Esophagus mucosa (tissue), 1 donor: ENCODE measurements at places on chromosomes 12 and 14. TPM values are rescaled to one million over a fixed set of nuclear protein-coding genes. Genes with fewer than 3 reads are reported as not detected.

ENTPD5 gene
- 20.0 TPM for total RNA-seq

TAS2R9 gene
- total RNA-seq: not detected

PPP1R36 gene
- 0.20 TPM for total RNA-seq

KCNK10 gene
- 3.9 TPM for total RNA-seq

IQSEC3 gene
- total RNA-seq: 0.28 TPM

HEBP1 gene
- 24.5 TPM for total RNA-seq

MANSC4 gene
- total RNA-seq: not detected

SOAT2 gene
- total RNA-seq: not detected

HOXC6 gene
- total RNA-seq: 1.6 TPM

FBRSL1 gene
- total RNA-seq: 26.1 TPM

C1QL4 gene
- total RNA-seq: not detected

IRF9 gene
- total RNA-seq: 44.2 TPM

NR1H4 gene
- total RNA-seq: not detected

DCD gene
- total RNA-seq: not detected

DNA sequence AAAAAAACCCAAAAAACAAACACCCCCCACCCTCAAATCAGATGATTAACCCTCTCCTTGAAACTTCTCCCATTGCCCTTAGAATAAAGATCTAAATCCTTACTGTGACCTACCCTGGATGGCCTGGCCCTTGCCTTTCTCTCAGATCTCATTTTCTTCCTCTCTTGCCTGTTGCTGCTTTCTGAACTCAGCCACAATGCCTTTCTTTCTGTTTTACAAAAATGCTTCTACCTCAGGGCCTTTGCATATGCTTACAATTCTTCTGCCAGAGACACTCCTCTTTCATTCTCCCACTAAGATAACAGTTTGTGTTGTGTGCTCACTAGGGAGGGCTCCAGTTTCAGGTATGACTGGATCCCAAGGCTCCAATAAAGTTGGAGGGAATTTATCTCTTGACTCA, 108.3 kb downstream of the PTPN11 start:
- no peak for ATAC-seq

DNA sequence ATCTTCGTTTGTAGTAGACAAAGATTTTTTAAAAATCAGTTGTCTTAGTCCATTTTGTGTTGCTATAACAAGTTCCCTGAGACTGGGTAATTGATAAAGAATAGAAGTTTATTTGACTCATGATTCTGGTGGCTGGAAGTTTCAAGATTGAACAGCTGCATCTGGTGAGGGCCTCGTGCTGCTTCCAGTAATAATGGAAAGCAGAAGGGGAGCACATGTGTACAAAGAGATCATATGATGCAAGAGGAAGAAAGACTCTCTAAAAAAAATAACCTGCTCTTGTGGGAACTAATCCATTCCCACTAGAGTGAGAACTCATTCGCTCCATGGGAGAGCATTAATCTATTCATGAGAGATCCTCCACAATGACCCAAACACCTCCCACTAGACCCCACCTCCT, 24.8 kb downstream of the MUCL1 start:
- no peak for ATAC-seq

DNA sequence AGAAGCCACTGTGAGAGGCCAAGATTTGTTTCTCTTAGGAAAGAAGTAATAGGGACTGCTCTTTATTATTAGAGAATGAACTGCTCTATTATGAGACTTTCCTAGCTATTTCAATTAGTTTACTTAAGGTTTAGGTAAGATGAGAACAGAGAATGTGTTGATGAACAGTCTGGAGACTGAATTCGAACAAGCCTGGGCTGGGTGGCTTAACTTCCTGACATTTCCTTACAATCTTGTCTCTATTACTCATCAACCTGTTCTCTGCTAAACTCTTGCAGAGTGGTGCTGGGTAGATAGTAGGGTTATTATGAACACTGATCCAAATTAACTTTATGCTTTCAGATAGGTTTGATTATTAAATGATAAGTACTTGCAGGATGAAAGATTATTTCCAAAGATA, 31.2 kb downstream of the SLC15A5 start:
- no peak for ATAC-seq

GRCh38 chr14:22907429-22907828, 11.5 kb downstream of the RBM23 start:
- ATAC-seq: no peak

DNA sequence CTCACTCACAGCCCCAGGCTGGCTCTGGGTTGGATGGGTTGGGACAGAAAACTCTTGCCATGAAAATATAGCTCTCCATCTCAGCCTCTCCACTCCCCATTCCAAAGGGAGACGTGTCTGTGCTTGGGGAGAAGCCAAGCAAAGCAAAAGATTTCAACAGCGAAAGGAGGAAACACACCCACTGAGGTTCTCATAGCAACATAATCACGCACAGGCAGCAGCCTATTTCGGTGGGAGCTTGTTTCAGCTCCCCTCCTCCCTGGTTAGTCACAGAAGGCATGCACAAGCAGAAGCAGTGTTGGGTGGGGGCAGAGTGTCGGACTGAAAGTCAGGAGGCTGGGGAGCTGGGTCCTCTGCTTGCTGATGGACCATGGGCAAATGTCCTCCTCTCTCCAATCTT, 1.9 kb upstream of the PRMT8 start:
- ATAC-seq: no peak

GRCh38 chr14:103428723-103429556, 43.7 kb downstream of the MARK3 start:
- ATAC-seq: no peak

GRCh38 chr12:67147447-67147846, 121.7 kb upstream of the CAND1 start:
- no peak for ATAC-seq

DNA sequence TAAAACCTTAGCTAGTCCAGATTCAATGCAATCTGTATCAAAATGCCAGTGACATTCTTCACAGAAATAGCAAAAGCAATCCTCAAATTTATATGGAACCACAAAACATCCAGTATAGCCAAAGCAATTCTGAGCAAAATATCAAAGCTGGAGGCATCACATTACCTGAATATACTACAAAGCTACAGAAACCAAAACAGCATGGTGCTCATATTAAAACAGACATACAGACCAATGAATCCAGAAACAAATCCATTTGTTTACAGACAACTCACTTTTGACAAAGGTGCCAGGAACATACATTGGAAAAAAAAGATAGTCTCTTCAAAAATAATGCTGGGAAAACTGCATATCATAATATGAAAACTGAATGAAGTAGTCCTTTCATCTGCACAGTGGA, 4.8 kb downstream of the KLRC4 start:
- no peak for ATAC-seq

DNA sequence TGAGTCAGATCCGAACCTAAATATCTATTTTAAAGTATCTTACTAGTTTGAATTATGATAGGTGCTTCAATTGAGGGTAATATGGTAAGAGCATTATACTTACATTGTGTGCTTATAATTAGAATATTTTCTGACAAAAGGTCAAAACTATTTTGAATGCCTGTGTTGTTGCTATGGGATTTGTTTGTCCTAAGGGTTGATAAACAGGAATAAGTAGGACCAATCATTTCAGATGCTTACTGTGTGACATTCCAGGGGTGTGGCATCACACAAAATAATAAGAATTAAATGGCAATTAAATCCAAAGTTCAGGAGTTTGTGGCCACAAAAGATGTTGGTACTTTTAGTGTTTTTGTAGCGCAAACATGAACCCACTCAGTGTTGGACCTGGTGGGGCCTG, 256.2 kb upstream of the DDHD1 start:
- no peak for ATAC-seq

- ATAC-seq: no peak
These were observed 57.4 kb downstream of the DAAM1 start for GRCh38 chr14:59245809-59246295.

DNA sequence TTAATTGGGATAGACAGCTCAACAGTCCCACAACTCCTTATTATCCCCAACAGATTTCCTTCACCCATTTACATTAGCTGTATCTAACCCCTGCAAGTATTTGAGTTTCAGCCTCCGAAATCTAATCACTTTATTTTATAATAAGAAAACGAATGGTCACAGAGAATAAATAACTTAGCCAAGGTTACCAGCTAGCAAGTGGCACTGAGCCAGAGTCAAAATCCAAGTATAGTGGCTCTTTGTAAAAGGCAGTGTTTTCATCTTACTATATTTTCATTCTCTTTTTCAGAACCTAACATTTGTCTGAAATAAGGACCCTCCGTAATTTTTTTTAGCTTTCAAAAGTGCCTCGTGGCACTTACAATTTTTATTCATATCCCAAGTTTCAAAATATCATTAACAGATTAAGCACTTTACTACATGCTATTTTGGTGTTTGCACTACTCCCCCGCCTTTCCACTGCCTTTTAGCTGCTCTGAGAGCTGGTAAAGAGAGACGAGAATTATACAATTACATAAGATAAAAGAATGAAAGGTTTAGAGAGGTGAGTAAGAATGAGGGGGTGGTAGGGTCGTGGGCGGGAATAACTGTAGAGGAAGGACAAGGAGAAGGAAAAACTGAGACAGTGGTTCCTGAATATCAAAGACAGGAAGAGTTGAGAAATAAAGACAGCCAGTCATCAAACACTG, 3.7 kb upstream of the USP15 start:
- no peak for ATAC-seq

- peak; percentile 41 for ATAC-seq
These were observed 1.3 kb downstream of the CHST11 start for GRCh38 chr12:104457746-104458693.

DNA sequence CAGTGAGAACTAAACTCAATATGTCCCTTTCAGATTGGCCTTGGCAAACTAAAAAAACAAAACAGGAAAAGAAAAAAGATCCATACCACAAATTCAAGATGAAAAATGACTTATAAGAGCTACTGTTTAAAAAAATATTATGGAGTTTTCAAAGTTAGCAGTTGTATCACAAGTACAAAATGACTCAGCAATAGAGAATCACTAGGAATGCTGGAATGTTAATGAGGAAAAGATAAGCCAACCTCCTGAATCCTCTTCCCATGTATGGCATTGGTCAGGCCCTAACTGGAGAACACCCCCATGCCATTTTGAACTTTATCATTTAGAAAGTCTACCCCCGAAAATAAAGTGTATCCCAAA, 62.2 kb downstream of the PPP1R36 start:
- no peak for ATAC-seq

DNA sequence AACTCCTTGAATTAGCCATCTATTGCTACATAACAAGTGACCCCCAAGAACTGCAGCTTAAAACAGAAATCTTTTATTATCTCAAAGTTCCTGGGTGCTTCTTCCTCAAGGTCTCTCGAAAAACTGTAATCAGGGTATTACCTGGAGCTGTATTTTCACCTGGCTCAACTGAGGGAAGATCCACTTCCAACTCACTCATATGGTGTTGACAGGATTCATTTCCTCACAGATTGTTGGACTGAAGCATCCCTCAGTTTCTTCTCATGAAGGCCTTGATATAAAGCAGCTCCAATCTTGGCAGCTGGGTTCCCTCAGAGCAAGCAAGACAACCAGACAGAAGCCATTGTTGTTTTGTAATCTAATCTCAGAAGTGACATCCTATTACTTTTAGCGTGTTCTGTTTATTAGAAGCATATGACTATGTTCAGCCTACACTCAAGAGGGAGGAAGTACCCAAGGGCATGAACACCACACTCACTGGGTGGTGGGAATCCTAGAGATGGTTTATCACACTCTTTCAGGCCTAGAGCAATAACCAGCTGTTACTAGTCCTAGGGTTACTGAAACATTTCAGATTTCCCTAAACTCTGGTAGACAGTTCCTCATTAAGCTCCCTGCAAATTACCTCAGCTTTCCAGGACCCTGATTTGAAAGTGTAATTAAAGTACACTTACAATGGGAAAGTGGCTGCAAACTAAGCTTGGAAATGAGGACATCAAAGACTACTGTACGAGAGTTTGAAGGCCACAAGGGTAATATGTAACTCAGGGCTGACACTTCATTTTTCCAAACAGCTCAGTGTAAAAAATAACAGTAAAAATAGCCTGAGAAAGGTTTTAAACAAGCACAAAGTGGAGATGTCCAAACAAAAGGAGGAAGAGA, 222.2 kb downstream of the SEC23A start:
- no peak for ATAC-seq

DNA sequence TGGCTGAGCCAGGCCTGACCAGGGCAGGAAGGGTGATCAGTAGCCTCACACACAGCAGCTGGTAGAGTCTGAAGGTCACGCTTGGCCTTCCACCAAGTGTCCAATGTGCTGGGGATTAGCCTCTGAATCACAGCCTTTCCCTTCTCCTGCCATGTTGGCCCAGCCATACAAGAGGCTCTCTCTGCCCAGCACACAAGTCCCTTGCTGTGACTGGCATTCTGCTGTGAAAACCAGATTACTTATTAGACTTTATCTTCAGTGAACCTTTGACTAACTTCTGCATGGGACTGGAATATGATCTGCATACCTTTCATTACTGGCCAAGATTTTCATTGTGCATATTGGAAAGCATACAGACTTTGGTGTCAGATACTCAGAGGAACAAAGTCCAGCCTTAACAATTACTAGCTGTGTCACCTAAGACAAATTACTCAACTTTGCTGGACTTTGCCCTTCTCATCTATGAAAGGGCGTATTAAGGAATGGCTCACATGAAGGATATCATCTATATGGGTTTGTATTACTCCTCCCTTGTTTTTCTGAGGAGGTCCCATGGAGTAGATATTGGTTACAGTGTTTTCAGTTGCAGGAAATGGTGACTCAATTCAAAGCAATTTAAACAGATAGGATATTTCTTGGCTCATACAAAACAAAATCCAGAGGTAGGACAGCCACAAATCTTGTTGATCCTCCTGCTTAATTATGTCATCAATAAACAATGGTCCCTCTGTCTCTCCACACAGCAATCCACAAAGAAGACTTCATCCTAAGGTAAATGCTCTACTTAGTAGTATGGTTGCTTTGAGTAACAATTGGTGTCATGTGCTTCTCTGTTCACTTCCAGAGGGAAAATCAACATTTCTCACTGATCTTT, 99.6 kb downstream of the DYRK2 start:
- no peak for ATAC-seq

- no peak for ATAC-seq
These were observed 3.9 kb downstream of the ANO4 start for GRCh38 chr12:100798286-100799160.

GRCh38 chr12:122813310-122813713, 21.9 kb upstream of the HIP1R start:
- ATAC-seq: no peak

DNA sequence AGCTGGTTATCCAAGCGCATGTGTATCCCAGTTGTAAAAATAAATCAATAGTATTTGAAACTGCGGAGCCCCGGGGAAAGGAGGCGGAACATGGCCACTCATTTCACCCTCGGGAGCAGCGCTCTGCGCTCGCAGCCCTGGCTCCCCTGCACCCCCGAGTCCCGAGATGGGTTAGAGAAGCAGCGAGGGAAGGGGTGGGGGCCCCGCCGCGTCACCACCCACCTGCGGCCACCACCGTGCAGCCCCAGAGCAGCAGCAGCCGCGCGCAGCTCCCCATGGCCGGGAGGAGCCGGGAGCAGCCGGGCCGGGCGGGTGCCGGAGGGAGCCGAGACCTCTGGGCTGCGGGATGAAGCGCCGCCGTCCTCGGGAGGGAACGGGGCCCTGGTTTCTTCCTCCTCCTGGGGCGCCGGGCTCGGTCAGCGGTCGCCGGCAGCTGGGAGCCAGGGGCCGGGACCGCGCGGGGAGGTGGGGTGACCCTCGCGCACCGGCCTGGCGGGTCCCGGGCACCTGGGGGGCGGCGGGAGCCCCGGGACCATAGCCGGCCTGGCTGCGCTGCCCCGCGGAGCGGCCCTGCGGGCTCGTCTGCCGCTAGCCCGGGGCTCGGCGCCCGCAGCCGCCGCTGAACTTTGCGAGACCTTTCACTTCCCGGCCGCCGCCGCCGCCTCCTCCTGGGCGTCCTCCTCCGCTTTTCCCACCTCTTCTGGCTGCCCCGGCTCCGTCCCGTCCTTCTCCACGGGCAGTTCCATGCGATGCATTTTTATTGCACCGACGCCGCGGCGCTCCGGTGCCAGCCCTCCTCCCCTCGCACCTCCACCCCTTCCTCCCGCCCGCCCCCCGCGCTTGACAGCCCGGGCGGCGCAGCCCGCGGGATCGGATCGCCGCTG, at the start of gene NTN4:
TSS of gene NTN4 (minus strand) at position 732 of the 884 bp plus-strand sequence. CDS start at position 277, 455 bp downstream.
- ATAC-seq: peak; percentile 65
